ENCODE measurements at places on chromosomes 6 and 20.

- DNase-seq = no peak
Observed at GRCh38 chr6:9420316-9421015, 985.1 kb upstream of the SLC35B3 start.

GRCh38 chr6:107644513-107644912 is 154.6 kb downstream of the SOBP start:
- no peak for DNase-seq

DNA sequence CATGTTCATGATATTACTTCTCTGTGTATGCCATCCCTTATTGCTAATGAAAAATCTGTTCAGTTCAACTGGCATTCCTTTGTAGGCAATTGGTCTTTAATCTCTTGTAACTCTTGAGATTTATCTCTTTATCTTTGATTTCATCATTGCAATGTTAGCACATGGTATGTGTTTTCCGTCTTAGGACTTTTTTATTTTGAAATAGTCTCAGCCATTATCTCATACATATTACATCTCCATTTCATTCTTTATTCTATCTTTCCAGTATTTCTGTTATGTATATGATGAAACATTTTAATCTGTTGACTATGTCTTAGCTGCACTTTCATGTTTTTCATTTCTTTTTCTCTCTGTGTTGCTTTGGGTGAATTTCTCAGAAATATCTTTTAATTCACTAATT is 58.1 kb downstream of the VSTM2L start:
- no peak for DNase-seq

GRCh38 chr6:73694711-73695411 is 1.1 kb upstream of the CD109 start:
- no peak for DNase-seq
